ENCODE measurements at places on chromosomes 1 and 21.
A peak's percentile ranks its signal among the peaks of the same experiment; 100 is the strongest.

- DNase-seq: peak; percentile 64
These were observed 55.2 kb upstream of the KAZN start for GRCh38 chr1:14543191-14543840.

GRCh38 chr1:112722601-112723510 lies 7.7 kb upstream of the PPM1J start:
- no peak for DNase-seq

GRCh38 chr1:97163591-97164275 lies 442.1 kb downstream of the PTBP2 start:
- DNase-seq: no peak

GRCh38 chr1:198465201-198466144 lies 75.0 kb downstream of the ATP6V1G3 start:
- DNase-seq: peak; percentile 63

DNA sequence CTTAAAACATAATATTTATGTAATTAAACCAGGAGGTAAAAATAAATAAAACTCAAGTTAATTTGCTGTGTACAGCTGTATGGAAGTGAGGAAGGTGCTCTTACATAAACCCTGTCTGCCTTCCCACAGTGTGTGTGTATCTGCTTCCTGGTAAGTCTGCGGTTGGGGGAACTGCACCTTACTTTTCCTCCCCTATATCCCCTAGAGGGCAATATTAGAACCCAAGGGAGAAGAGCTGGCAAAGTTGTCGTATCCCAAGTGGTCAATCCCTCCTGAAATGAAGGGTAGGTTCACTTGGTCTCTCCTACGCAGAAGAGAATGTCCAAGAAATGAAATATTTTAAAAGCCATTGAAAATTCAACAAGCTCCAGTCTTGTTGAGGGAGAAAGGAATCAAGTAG lies 17.8 kb upstream of the JAK1 start:
- DNase-seq: no peak

GRCh38 chr1:177054542-177054941 lies 110.0 kb downstream of the ASTN1 start:
- no peak for DNase-seq

GRCh38 chr1:44315521-44315920 lies 39.5 kb downstream of the ERI3 start:
- no peak for DNase-seq

GRCh38 chr1:63813829-63814277 lies 40.0 kb downstream of the ROR1 start:
- peak; percentile 70 for DNase-seq

- DNase-seq: no peak
These were observed 72.8 kb upstream of the PAX7 start for GRCh38 chr1:18557621-18558465.

DNA sequence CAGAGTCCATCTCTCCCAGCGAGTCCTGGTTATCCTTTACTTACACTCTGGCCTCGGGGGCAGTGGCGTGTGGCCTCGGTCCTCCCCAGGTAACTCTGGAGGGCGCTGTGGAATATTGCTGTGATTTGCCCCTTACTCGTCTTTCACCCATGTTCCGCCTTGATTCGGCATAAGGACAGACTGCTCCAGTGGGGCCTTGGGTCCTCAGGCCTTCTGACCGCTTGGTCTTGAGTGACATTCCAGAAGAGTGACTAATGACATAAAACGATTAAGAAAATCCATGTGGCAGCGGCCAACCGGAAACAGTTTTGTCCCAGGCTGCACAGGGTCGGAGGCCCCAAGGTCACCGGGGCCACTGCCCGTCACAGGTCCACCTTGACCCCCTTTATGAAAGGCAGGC lies 11.0 kb downstream of the ICMT start:
- DNase-seq: no peak

DNA sequence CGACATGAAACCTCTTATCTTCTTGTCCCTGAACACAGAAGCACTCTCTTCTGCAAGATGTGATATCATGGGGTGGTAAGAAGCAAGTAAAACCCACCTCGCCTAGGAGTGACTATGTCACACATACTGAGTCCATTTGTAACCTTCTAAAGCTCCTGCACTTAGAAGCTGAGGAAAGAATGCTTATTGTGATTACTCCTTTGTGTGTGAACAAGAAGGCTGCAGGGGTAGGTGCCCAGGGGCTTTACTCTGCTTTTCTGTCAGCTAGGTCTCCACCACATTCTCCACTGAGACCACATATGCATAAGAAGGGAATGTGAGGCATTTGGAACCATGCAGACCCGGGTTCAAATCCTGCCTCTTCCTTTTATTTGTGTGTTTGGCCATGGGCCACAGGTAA lies 144.3 kb downstream of the DMRTA2 start:
- no peak for DNase-seq

- peak; percentile 14 for DNase-seq
These were observed 5.1 kb upstream of the SSR2 start for GRCh38 chr1:156025876-156026275.

DNA sequence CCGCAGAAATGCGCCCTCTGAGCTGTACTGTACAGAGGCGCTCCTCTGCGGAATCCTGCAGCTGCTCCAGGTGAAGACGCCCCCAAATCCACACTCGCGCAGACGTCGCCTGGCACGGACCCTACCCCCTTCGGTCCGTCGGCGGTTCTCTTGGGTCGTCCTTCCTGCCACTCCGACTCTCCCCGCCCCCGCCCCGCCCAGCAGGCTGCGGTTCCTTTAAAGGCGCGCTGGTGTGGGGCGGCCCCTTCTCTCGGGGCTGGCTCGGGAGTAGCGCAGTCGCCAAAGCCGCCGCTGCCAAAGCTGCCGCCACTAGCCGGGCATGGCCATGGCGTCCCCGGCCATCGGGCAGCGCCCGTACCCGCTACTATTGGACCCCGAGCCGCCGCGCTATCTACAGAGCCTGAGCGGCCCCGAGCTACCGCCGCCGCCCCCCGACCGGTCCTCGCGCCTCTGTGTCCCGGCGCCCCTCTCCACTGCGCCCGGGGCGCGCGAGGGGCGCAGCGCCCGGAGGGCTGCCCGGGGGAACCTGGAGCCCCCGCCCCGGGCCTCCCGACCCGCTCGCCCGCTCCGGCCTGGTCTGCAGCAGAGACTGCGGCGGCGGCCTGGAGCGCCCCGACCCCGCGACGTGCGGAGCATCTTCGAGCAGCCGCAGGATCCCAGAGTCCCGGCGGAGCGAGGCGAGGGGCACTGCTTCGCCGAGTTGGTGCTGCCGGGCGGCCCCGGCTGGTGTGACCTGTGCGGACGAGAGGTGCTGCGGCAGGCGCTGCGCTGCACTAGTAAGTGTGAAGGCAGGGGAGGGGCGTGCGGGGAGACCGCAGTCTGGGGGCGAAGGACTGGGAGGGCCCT lies at the start of gene RASSF5:
Gene RASSF5, plus strand, starts transcription at position 248 of the 846 bp plus-strand sequence. Its CDS starts 72 bp downstream, at position 320.
- DNase-seq: no peak

- DNase-seq: peak; percentile 79
These were observed 23.9 kb upstream of the KCTD3 start for GRCh38 chr1:215543191-215543606.

DNA sequence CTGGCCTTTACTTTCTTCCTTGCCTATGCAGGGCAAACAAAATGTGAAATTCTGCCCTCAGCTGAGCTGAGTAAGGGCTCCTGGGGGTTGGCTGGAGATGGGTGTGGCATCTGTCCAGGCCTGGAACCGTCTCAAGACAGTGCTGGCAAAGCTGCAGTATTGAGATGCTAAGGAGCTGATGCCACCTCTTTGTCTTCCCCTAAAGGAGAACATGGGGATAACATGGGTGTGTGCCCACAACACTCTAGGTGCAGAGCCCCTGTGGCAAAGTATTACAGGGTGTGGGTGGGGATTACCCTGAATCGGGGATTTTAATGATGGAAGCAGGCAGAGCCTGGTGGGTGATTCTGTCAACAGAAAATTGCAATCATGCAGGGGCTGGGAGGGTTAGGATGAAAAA lies 2.5 kb upstream of the ST3GAL3 start:
- DNase-seq: peak; percentile 59

- peak; percentile 6 for DNase-seq
These were observed 203.3 kb upstream of the IVNS1ABP start for GRCh38 chr1:185520188-185520920.

All from stromal cell of bone marrow (primary cell).